Activated CD4-positive, alpha-beta T cell treated with anti-CD3 and anti-CD28 coated beads, Interleukin-2, amount 50 U/mL, for 4 hours (primary cell): ENCODE measurements at places on chromosomes 1 and 21.

- no peak for DNase-seq
Observed at GRCh38 chr1:110647254-110647891, 27.4 kb downstream of the KCNA3 start.

GRCh38 chr1:204104331-204105130 is 31.6 kb downstream of the SOX13 start:
- DNase-seq: no peak

- no peak for DNase-seq
Observed at GRCh38 chr1:101996825-101997465, at the start of gene OLFM3. TSS of gene OLFM3 (minus strand) at chr1:101996926.

GRCh38 chr1:69824932-69825331 is 257.2 kb downstream of the LRRC7 start:
- DNase-seq: no peak

- DNase-seq: no peak
Observed at GRCh38 chr1:222601257-222601656, 11.5 kb upstream of the TAF1A start.

DNA sequence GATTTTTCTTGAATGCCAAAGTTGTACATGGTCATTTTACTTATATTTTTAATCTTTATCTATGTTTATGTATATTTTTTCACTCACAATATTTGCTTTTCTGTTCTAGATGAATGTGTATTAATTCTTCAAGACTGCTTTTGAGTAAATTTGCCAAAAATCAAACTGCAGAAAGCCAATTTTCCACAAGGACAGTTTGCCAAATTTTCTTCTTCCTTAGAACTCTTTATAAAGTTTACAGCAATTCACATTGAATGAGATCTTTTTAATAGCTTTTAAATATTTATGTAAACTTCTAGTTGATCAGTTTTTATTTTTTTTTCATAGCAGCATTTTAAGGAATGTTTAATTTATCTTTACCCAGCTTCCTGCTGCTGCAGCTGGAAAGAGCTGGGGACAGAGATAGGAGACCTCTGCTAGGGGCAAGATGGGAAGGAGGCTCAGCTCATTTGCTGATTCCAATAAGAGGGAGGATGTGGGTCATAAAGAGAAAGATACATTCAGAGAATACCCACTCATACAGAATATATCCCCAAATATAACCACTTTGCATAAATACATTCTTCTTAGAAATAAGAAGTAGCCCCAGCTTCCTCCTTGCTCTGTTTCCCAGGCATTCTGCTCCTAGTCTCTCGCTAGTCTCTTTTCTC is 93.0 kb downstream of the ODF2L start:
- no peak for DNase-seq

DNA sequence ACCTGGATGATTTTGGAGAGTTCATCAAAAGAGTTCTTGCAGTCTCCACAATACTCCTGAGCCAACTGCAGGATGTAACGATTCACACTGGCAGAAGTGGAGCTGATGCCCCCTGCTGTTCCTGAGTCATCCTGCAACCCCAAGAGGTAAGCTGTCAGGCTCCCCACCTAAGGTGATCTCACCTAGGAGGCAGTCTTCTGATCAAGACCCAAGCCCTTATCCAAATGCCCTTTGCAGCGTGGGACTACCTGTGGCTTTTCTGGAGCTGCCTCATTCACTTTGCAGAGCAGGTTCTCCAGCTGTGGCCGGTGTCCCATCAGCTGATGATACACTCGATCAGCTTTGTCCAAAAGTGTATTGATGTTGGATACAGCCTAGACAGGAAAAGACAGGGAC is 96.4 kb downstream of the UBR4 start:
- DNase-seq: peak; percentile 24

GRCh38 chr1:10132852-10133251 is 77.5 kb upstream of the KIF1B start:
- DNase-seq: no peak

DNA sequence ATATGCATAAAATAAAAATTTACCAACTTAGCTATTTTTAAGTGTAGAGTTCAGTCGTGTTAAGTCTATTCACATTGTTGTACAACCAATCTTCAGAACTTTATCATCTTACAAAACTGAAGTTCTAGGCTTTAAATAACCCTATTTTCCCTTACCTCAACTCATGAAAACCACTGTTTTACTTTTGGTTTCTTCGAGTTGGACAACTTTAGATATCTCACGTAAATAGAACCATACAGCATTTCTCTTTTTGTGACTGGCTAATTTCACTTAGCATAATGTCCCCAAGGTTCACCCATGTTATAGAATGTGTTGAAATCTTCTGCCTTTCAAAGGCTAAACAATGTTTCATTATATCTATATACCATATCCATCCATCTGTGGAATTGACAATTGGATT is 819.0 kb upstream of the ADGRL4 start:
- no peak for DNase-seq

DNA sequence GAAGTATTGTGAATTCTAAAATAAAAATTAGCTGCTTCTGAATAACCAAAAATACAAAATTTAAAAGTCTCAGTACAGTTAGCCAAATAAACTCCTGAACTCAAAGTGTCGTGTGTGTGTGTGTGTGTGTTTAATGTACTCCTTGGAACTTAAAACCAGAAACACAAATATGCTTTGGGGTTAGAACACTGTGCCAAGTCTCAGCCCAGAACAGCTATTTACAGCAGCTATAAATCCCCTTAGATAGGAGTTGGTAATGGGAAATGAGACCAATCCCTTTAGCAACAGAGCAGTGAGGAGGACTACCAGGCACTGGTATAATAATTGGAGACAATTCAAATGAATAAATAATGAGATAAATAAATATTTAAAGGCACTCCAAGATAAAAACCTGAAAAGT is 83.1 kb downstream of the PATJ start:
- no peak for DNase-seq

DNA sequence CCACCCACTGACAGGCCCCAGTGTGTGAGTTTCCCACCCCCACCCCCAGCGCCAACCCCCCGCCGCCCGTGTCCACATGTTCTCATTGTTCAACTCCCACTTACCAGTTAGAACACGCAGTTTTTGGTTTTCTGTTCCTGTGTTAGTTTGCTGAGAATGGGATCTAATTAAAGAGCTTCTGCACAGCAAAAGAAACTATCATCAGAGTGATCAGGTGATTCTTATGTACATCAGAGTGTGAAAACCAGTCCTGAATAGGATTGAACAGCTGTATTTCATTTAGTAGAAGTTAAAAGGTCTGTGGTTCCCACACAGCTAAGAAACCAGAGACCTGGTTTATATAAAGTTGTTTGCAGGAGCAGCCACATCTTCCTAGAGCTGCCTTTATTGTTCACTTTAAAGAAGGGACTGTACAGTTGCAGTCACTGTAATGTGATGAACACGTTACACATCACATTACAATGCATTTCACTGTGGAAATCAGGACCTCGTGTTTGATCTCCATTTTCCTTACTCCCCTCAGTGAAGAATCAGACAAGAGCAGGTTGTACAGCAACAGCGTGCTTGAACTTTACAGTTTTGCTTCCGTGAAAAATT is 1.2 kb downstream of the GBP6 start:
- no peak for DNase-seq

DNA sequence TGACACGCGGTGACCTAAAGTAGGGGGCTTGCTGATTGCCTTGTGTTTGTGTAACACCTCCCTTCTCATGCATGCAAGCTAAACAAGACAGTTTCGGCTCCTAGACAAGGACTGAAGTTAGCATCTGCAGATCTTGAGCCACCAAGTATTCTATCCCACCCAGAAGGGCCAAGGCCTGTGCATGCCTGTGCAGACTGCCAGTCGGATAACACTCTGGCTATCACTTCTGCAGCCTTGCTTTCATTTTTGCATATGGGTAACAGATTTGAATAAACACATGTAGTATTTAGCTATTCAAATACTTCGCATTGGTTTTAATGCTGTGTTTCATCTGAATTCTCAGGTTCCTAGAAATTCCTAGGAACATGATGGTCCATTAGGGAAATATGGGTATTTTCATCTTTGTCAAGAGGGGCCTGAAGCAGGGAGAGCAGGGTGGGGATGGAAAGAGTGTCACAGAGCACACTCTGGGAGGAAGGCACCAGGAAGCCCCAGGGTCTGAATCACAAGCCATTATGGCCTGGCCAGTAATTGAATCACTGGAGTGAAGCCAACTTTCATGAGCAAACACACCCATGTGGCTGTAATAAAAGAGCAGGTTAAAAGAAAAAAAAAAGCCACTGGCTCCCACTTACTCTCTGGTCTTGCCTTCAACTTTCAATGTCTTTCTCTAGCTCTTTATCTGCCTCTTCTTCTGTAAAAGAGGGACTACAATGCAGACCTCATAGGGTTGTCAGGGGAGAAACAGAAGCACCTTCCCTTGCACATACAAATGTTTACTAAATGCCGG is 28.3 kb downstream of the GADD45A start:
- DNase-seq: no peak

DNA sequence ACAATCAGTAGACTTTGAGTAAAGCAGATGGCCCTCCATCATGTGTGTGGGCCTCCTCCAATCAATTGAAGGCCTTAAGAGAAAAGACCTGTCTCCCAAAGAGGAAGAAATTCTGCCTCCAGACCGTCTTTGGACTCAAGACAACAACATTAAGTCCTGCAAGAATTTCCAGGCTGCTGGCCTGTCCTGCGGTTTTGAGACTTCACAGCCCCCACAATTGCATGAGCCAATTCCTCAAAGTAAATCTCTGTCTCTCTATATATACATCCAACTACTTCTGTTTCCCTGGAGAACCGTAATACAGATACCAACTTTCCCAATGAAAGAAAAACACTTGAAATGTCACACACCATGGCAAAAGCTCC is 16.4 kb downstream of the REG4 start:
- DNase-seq: no peak

- DNase-seq: no peak
Observed at GRCh38 chr1:231636157-231636556, 9.6 kb downstream of the DISC1 start.

GRCh38 chr1:164858096-164858632 is 299.2 kb downstream of the PBX1 start:
- DNase-seq: no peak

GRCh38 chr1:152933196-152933595 is 13.8 kb upstream of the SPRR5 start:
- DNase-seq: no peak

GRCh38 chr1:182193908-182194550 is 132.5 kb upstream of the ZNF648 start:
- no peak for DNase-seq

GRCh38 chr1:37186246-37186756 is 152.0 kb upstream of the GRIK3 start:
- DNase-seq: no peak

- no peak for DNase-seq
Observed at GRCh38 chr1:203250911-203251310, 21.4 kb upstream of the CHIT1 start.

DNA sequence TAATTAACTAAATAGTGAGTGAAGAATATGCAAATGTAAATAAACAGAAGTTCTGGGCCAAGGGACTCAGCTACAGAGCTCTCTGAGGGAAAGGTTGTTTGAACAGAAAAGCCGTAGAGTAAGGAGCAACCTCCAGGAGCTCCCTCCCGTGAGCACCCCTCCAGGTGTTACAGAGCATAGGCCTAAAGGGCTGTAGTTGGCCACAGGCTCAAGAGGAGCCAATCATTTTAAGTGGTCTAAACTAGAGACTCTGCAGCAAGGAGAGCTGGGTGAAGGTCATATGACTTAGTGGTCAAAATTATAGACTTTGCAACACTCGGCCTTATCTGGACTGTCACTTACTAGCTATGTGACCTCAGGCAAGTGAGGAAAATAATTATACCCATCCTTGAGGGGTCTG is 19.1 kb upstream of the RXRG start:
- DNase-seq: no peak

GRCh38 chr1:232923739-232924386 is 26.5 kb upstream of the NTPCR start:
- peak; percentile 17 for DNase-seq

DNA sequence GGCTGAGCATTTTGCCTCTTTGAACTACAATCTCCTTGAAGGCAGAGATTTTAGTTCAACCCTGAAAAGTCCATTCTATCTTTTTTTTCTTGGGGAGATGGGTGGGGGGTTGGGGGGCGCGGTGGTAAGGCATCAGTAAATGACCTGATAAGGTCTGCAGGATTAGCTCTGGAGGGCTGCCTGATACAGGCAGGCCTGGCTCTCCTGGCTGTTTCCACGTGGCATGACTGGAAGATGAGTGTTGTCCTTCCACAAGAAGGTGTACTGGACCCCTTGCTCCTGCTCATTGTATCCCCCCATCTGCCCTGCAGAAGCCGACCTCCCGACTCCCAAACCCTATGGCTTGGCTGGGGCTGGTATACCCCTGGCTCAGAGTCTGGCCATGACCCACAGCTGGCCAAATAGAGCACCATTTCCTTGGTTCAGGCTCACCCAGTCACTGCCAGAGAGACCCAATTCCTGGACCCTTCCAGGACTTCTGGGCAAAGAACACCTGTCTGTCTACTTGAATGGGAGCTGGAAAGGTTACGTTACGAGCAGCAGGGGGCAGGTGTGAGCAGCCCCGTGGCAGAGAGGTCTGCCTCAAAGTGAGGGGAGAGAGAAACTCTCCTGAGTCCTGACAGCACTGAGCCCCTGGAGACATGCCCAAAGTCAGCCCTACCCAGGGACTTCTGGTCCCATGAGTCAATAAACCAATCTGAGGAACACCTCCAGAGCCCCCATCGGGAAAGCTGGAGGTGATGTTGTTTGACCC is 17.0 kb downstream of the DHRS3 start:
- peak; percentile 57 for DNase-seq

DNA sequence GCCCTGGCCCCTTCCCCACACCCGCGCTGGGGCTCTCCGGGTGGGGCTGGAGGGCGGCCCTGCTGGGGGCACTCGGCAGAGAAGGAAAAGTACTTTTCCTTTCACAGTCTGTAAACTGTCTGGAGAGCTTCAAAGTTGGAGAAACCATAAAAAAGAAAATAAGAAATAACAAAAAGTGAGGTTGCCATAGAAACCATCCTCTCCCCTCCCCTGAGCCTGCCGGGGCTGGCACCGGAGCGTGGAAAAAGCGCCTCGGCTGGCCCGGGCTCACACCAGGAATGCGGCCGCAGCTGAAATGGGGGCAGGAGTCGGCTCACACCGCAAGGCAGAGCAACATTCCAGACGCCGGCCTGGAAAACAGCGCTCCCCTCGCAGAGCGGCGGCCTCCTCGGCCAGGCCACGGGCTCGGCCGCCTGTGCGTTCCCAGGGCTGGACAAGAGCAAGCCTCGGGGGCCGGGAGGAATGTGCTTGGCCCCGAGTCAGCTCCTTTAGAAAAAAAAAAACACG is 69.2 kb downstream of the MORN1 start:
- no peak for DNase-seq

- no peak for DNase-seq
Observed at GRCh38 chr1:47751996-47752451, 245.2 kb downstream of the TRABD2B start.

GRCh38 chr1:199981584-199981983 is 45.9 kb upstream of the NR5A2 start:
- no peak for DNase-seq
